ENCODE measurements at places on chromosomes 7 and 10. TPM values are rescaled to one million over a fixed set of nuclear protein-coding genes. Genes with fewer than 3 reads are reported as not detected.

Gene INA
- 209 TPM for total RNA-seq

Gene SPACDR
- total RNA-seq, result 8.7 TPM

Gene CTAGE15
- not detected for total RNA-seq

Gene GPR15LG
- total RNA-seq, result not detected

Gene CPXM2
- 2.8 TPM for total RNA-seq

Gene CYCS
- total RNA-seq, result 131 TPM

Gene CSTF2T
- total RNA-seq, result 33.3 TPM

Gene SEMA4G
- total RNA-seq, result 14.3 TPM

Gene TMEM178B
- 55.6 TPM for total RNA-seq
